ENCODE measurements at places on chromosomes 5 and 9. TPM values are rescaled to one million over a fixed set of nuclear protein-coding genes. Genes with fewer than 3 reads are reported as not detected.

DNA sequence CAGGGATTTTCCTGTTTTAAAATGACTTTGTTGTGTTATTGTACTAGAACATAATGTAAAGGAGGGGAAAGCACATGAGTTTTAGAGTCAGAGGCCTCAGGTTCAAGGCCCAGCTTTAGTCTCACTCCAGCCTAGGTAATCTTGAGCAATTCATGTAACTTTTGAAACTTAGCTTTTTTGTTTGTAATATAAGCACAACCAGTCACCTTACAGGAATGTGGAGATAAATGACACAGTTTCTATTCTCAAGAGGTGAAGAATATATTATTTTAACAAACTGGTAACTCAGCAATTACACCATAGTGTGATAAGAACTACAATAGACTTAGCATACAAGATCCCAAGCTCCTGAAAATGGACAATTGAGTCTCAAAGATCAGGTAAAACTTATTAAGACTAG lies 51.2 kb downstream of the ADAMTS19 start:
- no peak overlapping the region for H3K4me3 ChIP-seq
- no peaks in the 10 kb centered on the region for H3K4me1 ChIP-seq
- H3K27me3 ChIP-seq = no peaks in the 10 kb centered on the region

- no peaks in the 10 kb centered on the region for H3K4me1 ChIP-seq
- no peaks in the 10 kb centered on the region for H3K36me3 ChIP-seq
- H3K4me3 ChIP-seq = no peak overlapping the region
Observed at GRCh38 chr9:36288070-36288469, 29.8 kb upstream of the GNE start.

DNA sequence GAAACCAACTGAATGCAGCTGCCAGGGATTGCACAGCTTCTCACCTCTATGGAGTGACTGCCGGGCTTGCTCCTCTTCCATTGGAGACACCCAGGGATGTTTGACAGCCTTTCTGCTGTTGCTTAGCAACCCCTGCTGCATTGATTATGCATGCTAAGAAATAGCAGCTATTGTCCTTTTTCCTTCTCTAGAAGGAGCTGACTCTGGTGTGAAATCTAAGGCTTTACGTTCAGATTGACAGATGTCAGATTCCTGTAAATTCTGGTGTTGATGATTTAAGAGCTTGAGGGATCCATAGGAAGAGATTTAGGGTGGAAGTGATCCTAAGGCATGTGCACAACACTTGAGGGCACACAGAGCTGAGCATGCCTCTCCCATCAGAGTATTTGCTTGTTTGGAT lies 267.7 kb downstream of the NTRK2 start:
- H3K27me3 ChIP-seq = no peaks in the 10 kb centered on the region
- no peak overlapping the region for H3K27ac ChIP-seq
- DNase-seq = no peak
- no peak overlapping the region for H3K4me3 ChIP-seq
- no peaks in the 10 kb centered on the region for H3K36me3 ChIP-seq

GRCh38 chr5:116402235-116402634 lies 172.4 kb downstream of the SEMA6A start:
- no peaks in the 10 kb centered on the region for H3K4me1 ChIP-seq
- H3K4me3 ChIP-seq = no peak overlapping the region
- H3K36me3 ChIP-seq = no peaks in the 10 kb centered on the region
- DNase-seq = no peak

DNA sequence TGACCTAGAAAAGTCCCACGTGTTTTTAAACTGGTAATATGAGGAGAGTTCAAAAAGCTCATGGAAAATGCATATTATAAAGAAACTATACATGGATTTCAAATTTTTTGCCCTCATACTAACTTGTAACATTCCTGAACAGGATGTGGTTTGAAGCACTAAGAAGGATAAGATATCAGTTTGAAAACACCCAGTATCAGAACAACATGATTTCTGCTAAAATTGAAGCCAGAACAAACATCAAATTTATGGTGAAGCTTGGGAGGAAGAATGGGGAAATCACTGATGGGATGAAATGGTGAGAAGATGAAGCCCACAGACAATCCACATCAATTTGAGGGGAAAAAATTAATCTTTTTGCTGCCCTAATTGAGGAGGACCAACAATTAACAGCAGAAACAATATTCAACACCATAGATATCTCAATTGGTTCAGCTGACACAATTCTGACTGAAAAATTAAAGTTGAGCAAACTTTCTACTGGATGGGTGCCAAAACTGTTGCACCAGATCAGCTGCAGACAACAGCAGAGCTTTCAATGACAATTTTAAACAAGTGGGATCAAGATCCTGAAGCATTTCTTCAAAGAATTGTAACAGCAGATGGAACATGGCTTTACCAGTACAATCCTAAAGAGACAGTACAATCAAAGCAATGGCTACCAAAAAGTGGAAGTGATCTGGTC lies 113.2 kb upstream of the SNX2 start:
- no peak for DNase-seq
- H3K27me3 ChIP-seq = no peaks in the 10 kb centered on the region
- no peaks in the 10 kb centered on the region for H3K4me1 ChIP-seq
- H3K4me3 ChIP-seq = no peak overlapping the region
- no peak overlapping the region for H3K27ac ChIP-seq

GRCh38 chr5:110909415-110909814 lies 162.1 kb upstream of the TSLP start:
- no peak for DNase-seq
- H3K4me1 ChIP-seq = no peaks in the 10 kb centered on the region
- no peaks in the 10 kb centered on the region for H3K36me3 ChIP-seq
- H3K27me3 ChIP-seq = no peaks in the 10 kb centered on the region
- no peak overlapping the region for H3K4me3 ChIP-seq
- no peak overlapping the region for H3K27ac ChIP-seq

GRCh38 chr9:85089188-85089969 lies 419.9 kb downstream of the NTRK2 start:
- H3K4me3 ChIP-seq = no peak overlapping the region
- H3K4me1 ChIP-seq = no peaks in the 10 kb centered on the region
- H3K27me3 ChIP-seq = no peaks in the 10 kb centered on the region
- H3K36me3 ChIP-seq = no peaks in the 10 kb centered on the region
- no peak for DNase-seq

DNA sequence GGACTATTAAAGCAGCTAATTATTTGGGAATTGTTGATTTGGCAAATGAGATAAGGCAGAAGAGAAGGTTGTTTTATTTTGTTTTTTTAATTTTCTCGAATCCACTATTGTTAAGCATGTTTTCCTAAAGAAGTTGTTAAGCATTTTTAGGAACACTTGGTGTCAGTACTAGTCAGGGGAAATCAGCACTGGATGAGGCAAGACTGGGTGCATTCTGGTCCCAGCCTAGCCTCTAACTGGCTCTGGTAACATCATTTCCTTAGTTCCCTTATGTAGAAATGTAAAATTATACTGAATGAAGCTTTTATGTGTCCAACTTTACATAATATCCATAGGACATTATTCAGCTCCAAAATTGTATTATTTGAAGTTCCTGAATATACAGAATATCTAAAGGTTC lies 196.1 kb downstream of the PCSK5 start:
- no peaks in the 10 kb centered on the region for H3K4me1 ChIP-seq
- no peak for DNase-seq
- H3K4me3 ChIP-seq = no peak overlapping the region
- H3K27ac ChIP-seq = no peak overlapping the region
- H3K27me3 ChIP-seq = no peaks in the 10 kb centered on the region

GRCh38 chr5:163439092-163439425 lies 1.7 kb downstream of the CCNG1 start:
- peaks cover 20% of the 10 kb centered on the region for H3K4me1 ChIP-seq

SLC6A18 gene
- total RNA-seq = not detected

DNA sequence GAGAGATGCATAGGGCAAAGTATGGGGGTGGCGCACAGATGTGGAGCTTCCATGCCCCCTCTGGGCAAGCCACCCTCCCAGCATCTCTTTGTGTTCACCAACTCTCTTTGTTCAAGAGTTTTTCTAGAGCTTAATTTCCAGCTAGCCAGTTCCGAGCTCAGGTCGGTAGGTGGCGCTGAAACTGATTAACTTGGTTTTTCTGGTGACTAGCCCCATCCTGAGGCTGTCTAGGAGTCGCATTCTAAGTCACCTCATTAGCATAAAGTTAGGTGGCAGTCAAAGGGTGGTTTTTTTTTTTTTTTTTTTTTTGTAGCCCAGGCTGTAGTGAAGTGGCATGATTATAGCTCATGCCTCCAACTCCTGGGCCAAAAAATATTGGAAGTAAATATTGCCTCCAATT lies 476.4 kb downstream of the KDM4C start:
- H3K4me3 ChIP-seq = no peak overlapping the region
- H3K4me1 ChIP-seq = no peaks in the 10 kb centered on the region
- H3K27ac ChIP-seq = no peak overlapping the region
- peaks cover 4% of the 10 kb centered on the region for H3K27me3 ChIP-seq

DNA sequence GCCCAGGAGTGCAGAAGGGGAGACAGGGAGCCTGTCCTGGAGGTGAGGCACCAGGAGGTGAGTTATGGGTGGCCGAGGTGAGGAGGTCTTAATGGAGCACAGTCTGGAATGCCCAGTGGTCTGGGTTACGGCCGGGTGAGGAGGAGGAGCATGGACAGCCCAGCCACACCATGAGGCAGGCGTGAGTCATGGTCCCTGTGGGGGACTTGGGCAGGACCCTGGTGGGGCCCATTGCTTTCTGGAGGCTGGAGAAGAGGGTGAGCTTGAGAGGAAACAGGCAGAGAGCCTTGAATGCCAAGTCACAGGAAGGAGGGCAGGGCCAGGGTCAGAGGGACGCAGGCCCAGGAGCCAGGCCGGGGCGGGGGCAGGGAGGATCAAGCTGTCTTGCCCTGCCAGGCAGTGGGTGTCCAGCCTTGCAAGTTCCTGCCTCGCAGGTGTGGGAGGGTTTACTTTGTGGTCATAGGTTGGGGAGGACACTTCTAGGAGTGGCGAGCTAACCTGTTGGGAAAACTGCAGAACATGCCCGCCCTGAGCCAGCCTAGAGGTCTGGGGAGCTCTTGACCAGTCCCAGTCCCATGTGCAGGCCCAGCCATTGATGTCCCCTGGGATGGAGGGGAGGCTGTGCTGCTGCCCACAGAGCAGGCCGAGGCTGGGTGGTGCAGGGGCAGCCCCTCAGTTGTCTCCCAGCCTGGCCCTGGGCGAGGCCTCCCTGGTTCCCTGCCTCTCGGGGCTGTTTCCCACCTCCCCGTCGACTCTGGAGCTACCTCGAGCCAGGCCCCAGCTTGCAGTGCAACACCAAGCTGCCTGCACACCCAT lies 2.8 kb downstream of the CACNA1B start:
- no peak overlapping the region for H3K27ac ChIP-seq
- DNase-seq = no peak
- H3K4me1 ChIP-seq = peaks cover 19% of the 10 kb centered on the region

NMUR2 gene
- 0.15 TPM for total RNA-seq

DNA sequence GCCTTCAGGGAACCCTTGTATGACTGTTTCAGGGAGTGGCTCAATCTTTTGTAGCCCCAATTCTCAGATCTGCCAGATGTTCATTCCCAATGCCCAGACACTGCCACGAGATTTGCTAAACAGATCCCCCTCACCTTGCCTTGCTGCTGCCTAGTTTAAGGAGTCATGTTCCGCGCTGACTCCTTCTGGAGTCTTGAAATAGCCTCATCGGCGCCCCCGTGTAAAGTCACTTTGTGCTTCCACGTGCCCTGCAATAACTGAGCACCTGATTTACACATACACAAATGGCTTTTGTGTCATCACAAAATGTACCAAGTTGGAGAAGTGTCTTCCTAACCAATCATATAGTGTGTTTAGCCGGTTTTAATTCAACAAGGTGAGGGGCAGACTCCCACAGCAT lies 62.3 kb downstream of the PRRT1B start:
- H3K4me3 ChIP-seq = no peak overlapping the region
- H3K4me1 ChIP-seq = peaks cover 25% of the 10 kb centered on the region
- peaks cover 48% of the 10 kb centered on the region for H3K36me3 ChIP-seq
- no peaks in the 10 kb centered on the region for H3K27me3 ChIP-seq
- no peak for DNase-seq

HAPLN1 gene
- total RNA-seq = not detected

DNA sequence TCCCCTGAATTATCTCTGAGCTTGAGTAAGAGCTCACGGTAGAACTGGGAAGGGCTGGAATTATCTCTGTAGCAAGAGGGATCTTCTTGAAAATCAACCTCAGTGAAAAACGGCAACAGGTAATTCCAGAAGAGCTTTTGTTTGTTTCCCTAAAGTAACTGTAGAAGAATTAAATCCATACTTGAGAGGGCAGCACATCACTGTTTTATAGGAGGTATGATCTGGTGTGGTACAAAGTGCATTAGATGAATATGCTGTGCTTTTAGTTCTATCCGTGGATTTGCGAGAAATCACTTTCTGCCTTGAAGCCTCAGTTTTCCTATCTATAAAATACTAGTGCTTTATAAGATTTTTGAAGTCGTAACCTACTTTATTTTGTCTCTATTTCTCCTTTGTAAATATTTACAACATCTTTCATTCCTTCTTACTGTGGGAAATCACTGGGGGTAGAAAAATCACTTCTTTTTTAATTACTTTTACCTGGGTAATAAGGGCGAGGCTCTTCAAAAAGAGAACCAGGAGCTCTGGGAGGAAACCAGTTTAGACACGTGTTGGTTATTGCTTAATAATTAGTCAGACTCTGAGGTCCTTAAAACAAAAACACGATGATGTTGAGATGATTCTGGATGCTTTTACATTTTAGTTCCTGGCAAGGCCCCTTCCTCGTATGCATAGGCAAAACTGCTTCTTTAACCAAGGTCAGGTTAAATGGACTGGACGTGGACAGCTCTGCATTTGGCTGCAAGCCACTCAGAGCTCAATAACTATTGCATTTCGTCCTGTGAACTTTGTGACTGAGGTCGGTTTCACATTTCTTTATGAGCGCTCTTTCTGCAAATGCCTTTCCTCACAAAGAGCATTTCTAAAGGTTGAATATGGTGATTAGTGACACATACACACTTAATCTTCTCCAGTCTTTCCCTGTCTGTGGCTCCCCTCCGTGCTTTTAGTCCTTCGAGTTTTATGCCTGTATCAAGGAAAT lies 376.1 kb downstream of the BRINP1 start:
- no peaks in the 10 kb centered on the region for H3K27me3 ChIP-seq
- DNase-seq = no peak
- no peak overlapping the region for H3K4me3 ChIP-seq
- H3K27ac ChIP-seq = no peak overlapping the region
- no peaks in the 10 kb centered on the region for H3K4me1 ChIP-seq
- H3K36me3 ChIP-seq = no peaks in the 10 kb centered on the region

- H3K4me1 ChIP-seq = peaks cover 53% of the 10 kb centered on the region
- H3K4me3 ChIP-seq = no peak overlapping the region
- H3K36me3 ChIP-seq = no peaks in the 10 kb centered on the region
- no peaks in the 10 kb centered on the region for H3K27me3 ChIP-seq
- peak overlapping the region; percentile 84 for H3K27ac ChIP-seq
Observed at GRCh38 chr5:172837640-172838039, 3.6 kb downstream of the ERGIC1 start.

NME5 gene
- 1.6 TPM for total RNA-seq

DNA sequence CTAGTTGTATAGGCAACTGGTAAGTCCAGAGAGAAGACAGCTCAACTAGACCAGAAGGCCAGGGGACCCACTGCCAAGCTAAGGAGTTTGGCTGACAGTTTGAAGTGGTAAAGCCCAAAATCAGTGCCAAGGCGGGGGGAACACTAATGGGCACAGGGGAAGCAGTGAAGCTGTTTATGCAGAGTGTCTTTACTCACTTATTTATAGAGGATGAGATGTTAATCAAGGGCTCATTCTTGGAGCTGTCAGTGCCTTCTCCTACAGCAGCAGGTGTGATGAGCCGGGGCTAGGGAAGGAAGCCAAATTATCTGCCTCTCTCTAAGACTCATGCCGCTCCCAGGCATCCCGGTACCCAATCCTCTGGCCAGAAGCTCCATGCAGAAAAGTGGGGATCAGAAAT lies 75.2 kb upstream of the GALNT10 start:
- no peaks in the 10 kb centered on the region for H3K27me3 ChIP-seq
- no peak overlapping the region for H3K4me3 ChIP-seq
- H3K36me3 ChIP-seq = no peaks in the 10 kb centered on the region
- no peaks in the 10 kb centered on the region for H3K4me1 ChIP-seq

PGM5 gene
- total RNA-seq = 32.1 TPM

TAF1L gene
- total RNA-seq = not detected

GPX8 gene
- 2.1 TPM for total RNA-seq

Measured in upper lobe of left lung (tissue), 6 donors.